Nucleus accumbens (tissue), 56 donors: ENCODE measurements at places on chromosomes 3 and 15.

GRCh38 chr3:114446600-114446999 lies 152.8 kb downstream of the TIGIT start:
- DNase-seq, result peak; percentile 10

GRCh38 chr3:78820542-78820941 lies 947.3 kb downstream of the ROBO1 start:
- DNase-seq, result no peak

GRCh38 chr15:74239051-74239705 lies 3.1 kb downstream of the CCDC33 start:
- no peak for DNase-seq

- DNase-seq, result no peak
Measured at GRCh38 chr15:61198722-61199121, 30.4 kb downstream of the RORA start.

DNA sequence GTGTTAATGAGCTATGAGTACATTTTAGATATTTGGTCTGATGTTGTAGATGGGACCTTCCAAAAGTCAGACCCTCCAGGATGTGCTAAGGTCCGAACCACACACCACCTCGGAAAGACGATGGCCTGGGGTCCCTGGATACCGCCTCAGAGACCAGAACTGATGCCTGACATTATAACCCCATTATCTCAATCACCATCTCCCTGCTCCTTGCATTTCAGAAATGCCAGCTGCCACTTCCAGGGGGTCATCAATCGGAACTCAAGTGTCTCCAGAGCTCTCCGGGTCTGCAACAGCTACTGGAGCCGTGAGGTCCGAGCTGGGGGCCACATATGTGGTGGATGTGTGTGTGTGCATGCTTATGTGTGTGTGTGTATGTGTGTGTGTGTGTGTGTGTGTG lies 7.9 kb downstream of the DUOX1 start:
- no peak for DNase-seq

DNA sequence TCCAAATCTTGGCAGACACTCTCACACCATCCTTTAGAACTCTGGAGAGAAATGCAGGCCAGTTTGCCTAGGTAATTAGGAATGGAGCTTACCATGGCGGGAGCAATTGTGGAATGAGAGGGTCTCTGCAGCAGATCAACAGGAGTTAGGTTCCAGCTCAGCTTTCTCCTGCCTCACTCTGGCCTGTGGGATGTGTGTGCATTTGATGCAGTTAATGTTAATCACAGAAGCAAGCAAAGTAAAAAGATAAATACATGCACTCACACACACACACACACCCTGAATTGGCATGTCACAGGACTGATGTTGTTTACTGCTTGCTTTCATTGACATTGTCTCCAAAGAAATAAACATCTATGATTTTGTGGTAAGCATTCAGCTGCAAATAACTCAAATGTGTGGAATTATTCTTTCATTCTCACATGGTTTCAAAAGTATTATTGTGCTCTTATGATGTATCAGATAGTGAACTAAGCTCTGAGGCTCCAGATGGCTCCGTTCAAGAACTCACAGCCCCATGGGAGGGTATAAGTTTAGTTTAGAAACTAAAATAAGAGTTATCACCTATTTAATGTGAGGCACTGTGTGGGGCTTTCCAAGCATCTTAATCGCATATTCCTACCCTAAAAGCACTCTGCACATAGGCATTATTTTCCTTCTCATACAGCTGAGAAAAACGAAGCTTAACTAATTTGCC lies 31.3 kb upstream of the BFSP2 start:
- no peak for DNase-seq

GRCh38 chr3:60698117-60698516 lies 553.1 kb downstream of the FHIT start:
- no peak for DNase-seq

DNA sequence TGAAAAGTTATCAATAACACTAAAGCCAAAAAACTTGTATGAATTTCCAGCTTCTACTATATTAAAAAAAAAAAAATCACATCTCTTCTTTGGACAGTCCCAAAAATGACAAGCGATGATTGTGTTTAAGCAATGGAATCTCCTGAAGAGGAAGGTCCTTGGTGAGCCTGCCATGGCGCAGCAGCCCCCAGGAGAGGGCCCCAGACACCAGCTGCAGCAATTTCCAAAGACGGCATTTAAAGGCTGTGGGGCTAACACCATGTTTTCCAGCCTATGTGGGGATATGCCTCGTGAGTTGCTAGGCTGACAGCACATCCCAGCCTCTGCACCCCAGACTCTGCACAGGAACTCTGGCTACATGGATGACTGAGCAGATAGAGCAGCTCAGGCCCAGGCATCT lies 14.7 kb downstream of the SKIC8 start:
- no peak for DNase-seq

GRCh38 chr3:143348486-143349327 lies 229.1 kb downstream of the CHST2 start:
- DNase-seq, result no peak

GRCh38 chr15:88274553-88275460 lies 18.3 kb upstream of the NTRK3 start:
- peak; percentile 57 for DNase-seq

DNA sequence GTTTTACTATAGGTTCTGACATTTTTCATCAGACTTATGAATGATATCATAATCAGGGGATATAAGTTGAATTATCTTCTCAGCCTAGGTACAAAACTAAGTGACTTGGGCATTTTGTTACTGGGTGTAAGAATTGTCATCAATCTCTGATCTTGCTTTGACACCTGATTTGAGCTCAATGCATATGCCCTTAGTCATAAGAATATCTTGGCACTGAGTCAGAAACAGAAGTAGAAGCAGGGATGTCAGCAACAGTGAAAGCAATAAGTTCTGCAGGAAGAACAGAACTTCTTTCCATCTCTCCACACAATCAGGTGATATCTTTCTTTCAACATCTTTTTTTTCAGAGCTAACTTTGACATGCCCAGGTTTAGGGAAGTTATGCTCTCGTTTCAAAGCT lies 14.6 kb downstream of the SLITRK3 start:
- no peak for DNase-seq

- DNase-seq, result no peak
Measured at GRCh38 chr15:31136016-31136415, 34.5 kb upstream of the TRPM1 start.

GRCh38 chr3:171169443-171169842 lies 142.9 kb upstream of the SLC2A2 start:
- no peak for DNase-seq

- DNase-seq, result no peak
Measured at GRCh38 chr3:43770426-43771103, 79.8 kb downstream of the ABHD5 start.

DNA sequence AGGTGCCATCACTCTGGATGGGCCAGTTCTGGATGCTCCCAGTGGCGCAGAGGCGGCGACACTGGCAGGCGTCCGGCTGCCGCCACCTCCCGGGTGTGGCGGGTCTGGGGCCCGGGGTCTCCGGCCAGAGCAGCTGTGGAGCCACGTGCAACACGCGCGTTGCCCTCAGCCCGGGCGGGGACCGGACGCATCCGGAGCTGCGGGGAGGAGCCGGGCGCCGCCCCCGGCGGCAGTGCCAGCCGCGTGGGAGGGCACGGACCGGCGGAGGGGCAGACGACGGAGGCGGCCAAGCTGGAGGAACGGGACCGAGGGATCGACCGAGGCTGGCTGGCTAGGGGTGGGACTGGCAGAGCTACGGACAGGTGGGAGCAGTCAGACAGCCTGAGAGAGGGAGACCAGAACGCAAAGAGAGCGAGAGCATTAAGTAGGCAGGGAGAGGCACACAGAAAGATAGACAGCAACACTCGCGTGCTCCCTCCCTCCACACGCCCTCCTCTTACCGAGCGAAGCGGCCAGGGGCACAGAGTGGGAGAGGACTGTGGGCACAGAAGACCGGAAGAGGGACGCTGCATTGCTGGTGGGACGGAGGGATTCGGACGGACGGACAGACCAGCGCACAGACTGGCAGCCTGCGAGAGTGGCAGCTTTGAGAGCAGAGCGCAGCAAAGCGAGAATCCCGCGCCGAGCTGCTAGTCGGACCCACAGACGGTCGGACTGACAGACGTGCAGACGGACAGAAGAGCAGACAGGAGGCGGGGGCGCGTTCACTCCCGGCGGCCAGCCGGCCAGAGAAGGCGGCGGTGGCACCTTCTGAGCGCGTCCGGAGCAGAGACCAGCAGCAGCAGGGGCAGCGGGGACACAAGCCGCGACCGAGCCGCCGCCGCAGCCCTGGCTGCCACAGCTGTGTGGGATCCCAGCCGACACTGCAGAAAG lies at the start of gene ARPP21:
Gene ARPP21 (plus strand): TSS at position 272 of the 933 bp plus-strand sequence. CDS start 42,227 bp downstream, outside the sequence.
- DNase-seq, result peak; percentile 86

DNA sequence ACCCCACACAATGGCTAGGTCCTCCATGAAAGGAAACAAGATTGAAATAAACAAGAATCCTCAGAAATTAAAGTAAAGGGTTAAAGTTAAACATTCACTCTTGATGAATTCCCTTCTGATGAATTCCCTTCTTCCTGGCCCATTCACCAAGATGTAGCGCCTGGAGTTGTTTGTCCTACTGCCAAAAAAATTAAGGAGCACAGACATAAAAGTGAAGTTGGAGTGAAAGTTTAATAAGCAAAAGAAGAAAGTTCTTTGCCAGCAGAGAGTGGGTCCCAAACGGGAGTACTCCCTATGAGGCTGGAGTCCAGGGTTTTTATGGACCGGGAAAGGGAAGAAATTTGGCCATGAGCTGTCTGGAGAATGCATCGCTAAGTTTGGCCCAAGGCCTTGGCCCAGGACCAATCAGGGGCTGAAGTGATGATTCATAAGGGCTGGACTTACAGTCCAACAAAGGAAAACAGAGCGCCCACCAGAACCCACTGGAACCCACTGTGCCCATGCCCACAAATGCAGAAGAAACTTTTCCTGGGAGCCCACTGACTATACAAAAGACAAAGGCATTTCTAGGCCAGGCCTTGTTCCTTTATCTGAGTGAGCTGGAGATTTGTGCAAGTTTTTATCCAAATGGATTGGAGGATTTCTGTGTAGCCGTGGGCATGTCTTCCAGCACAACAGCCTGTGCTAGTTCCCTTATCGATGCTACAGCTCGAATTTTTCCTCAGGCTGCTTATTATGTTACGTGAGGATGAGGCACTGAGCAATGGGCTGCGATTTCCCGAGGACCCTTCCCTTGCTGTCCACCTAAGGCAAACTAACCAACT lies 1561.6 kb downstream of the OTOL1 start:
- DNase-seq, result no peak

DNA sequence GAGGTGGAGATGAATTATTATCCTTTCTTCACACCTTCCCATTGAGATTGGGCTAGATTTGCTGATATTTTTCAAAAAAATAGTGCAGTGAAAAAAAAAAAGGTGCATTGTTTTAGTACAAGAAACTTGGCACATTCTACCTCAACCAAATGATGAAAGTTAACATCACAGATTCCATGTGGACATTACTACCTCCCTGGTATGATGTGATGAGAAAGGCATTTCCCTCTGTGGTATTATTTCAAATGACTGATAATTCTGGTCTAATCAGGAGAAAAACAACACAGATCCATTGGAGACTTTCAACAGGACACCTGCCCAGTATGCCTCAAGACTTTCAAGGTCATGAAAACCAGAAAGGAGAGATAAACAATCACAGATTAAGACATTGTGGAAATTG lies 313.4 kb downstream of the BCHE start:
- no peak for DNase-seq

GRCh38 chr3:4492208-4493013 lies 737 bp upstream of the ITPR1 start:
- DNase-seq, result peak; percentile 24

DNA sequence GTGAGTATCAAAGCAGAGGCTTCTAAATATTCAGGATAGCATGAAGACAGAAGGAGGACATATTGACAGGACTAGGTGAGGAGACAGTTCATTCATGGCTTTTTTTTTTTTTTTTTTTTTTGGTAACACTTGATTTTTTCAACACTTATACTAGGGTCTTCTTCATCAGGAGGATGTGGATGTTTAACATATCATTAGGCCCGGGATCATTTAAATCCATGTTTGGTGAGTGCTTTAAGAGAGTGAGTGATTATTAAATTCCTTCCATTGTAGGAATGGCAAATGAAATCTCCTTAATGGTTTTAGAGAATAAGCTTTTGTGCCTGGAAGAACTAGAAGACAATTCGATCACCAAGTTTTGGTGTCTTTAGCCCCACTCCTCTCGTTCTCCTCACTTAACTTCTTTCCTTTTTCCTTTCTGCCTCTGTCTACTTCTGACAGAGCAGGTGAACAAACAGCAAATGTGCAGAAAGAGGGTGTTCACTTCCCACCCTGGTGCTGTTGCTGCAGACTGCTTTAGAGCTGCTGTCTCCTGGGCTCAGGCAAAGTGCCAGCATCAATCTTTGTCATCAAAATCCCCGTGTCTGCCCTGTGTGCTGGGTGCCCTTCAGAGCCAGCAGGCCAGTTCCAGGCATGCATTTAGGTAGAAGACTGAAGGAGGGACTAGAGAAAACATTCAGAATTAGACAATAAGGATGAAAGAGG lies 35.6 kb upstream of the RAB11A start:
- DNase-seq, result no peak

GRCh38 chr15:55319537-55320237 lies 665 bp downstream of the PIGB start:
- no peak for DNase-seq
